ENCODE measurements at places on chromosomes 12 and 14.
A peak's percentile ranks its signal among the peaks of the same experiment; 100 is the strongest.

DNA sequence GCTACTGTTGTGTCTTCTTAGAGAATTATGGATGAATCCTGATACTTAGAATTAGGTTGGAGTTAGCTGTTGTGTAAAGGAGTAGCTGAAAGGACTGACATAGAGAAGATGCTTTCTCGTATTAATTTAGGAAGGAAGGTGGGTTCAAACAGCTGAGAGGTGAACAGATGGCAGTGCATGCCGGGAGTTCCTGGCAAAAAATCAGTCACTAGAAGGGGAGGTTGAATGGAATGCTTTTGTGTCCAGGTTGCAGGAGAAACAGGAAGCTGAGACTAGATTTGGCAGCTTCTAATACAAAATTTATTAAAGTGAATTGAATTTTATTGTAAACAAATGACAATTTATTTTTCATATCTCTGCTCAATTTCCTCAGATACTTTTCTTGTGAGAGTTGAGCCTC lies 70.8 kb downstream of the BTG1 start:
- DNase-seq: no peak

DNA sequence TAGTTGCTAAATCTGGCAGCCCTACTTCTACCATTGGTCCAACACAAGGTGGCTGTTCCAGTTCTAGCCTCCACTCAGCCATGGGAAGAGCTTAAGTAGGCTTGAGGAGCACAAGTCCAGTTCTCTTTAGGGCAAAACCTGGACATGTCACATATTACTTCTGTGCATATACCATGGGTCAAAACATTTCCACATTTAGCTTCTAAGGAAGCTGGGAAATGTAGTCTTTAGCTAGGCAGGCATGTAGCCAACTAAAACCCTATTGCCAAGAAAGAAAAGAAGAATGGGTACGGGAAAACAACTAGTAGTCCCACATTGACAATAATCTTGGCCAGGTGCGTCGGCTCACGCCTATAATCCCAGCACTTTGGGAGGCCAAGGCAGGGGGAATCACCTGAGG lies 20.9 kb upstream of the EEA1 start:
- no peak for DNase-seq

DNA sequence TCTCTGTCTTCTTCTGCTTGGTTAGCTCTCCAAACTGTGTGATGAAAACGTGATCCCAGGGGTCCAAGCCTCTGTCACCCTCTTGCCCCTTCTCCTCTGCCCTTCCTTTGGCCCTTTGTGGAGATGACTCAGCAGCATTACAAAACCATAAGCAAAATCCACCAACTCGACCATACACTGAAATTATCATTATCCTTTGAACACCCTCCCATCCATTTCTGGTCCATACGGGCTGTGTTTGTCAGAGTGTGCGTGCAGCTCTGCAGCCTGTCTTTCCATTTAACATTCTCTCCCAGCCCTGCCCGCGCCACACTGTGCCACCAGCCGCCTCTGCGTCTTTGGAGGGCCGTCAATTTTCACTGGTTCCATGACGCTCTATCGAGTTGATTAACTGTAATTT lies 69.2 kb downstream of the SLC25A47 start:
- peak; percentile 31 for DNase-seq

- DNase-seq: no peak
Observed at GRCh38 chr14:22412926-22413411, 176.1 kb downstream of the DAD1 start.

GRCh38 chr14:100539003-100539660 lies 48.1 kb downstream of the BEGAIN start:
- no peak for DNase-seq
